Fibroblast of skin of right quadriceps (primary cell): ENCODE measurements at places on chromosomes 2 and 18.

- no peak for DNase-seq
Observed at GRCh38 chr18:40949114-40949950, 1005.7 kb upstream of the PIK3C3 start.

GRCh38 chr2:149800624-149801542, 213.3 kb upstream of the MMADHC start:
- DNase-seq: no peak

DNA sequence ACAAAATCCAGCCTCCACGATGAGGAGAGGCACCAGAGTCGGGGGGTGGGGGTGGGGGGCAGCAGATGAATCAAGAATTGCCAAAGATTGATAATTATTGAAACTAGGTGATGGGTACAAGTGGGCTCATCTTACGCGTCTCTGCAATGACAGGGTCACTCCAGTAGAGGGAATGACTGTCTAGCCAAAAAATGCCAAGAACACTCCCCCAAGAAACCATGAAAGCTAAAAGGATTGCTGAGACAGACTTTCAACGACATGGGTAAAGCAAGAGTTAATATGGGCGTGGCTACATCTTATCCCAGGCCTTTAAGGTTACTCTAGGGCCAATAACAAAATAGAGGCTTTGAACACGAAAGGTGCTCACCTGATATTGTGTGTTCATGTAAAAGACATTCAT, 86.5 kb downstream of the STK39 start:
- DNase-seq: no peak

DNA sequence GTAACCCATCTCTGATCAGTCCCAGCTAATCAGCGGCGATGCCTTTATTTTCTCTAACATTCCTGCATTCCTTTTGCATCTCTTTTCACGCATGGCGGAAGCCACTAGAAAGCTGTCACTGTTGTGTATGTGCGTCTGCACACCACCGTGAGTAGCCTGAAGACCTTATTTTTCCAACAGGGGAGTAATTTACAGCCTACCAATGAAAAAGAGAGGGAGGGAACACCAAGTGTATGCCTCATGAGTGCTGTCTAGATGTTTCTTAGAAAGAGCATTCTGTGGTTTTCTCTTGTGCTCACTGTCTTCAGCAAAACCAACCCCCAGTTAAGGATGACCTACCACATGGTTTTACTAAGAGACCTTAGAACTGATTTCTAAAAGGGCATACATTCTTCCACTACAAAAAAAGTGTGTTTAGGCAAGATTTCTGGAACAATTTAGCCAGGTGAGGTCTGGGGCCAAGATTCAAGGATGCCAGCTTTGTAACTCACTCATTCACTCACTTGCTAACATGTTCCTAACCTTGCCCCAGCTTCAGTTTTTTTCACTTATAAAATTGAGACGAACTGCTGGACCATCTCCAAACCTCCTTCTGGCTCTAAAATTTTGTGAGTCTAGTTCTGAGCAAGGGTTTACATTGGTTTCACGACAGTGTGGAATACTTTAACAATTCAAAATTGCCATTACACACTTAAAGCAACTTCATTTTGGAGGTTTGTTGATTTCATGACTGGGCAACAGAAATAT, 51.4 kb downstream of the BCL2 start:
- peak; percentile 23 for DNase-seq

DNA sequence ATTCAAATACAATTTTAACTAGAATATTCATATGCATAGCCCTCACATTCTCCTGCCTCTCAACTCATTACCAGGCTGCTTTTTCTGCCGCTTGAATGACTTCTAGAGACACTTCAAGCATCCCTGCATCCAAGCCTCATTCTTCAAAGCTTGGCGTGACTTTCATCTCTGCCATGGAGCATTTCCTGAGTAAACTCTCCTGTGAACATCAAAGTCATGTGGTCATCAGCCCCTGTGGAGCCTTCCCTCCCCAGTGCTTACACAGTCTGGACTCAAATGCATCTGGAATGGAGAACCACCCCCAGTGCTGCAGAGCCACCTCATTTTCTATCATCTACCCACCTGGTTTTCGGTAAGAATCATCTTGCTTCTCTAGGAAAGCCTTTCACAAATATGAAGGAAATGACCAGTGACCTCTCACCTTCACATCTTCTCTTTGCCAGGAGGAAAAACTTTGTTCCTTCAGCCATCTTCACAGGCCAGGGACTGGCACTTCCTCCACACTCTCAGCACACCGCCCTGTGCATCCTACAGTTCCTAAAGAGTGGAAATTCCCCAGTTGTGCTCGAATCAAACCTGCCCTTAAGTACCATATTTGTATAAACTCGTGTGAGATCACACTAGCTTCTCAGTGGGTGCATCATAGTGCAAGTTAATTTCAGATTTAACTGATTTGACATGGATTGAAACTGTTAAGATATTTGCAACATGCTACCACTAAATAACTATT, 116.4 kb downstream of the COL6A3 start:
- peak; percentile 30 for DNase-seq

DNA sequence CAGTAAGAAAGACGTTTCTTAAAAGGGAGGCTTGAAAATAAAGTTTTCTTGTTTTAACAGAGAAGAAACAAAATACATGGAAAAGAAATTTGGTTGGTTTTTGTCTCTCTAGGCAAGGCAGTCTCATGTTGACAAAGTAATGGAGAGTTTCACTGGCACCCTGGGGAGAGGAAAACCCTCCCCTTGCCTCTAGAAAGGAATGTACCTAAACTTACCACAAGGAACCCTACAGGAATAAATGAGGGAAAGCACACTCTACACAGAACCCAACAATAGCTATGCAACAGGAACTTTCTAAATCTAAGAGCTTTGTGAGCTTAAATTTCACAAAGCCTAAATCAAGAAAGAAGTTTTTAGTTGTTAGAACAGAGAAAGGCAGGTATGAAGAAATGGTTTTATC, 37.0 kb downstream of the FIGN start:
- peak; percentile 26 for DNase-seq

DNA sequence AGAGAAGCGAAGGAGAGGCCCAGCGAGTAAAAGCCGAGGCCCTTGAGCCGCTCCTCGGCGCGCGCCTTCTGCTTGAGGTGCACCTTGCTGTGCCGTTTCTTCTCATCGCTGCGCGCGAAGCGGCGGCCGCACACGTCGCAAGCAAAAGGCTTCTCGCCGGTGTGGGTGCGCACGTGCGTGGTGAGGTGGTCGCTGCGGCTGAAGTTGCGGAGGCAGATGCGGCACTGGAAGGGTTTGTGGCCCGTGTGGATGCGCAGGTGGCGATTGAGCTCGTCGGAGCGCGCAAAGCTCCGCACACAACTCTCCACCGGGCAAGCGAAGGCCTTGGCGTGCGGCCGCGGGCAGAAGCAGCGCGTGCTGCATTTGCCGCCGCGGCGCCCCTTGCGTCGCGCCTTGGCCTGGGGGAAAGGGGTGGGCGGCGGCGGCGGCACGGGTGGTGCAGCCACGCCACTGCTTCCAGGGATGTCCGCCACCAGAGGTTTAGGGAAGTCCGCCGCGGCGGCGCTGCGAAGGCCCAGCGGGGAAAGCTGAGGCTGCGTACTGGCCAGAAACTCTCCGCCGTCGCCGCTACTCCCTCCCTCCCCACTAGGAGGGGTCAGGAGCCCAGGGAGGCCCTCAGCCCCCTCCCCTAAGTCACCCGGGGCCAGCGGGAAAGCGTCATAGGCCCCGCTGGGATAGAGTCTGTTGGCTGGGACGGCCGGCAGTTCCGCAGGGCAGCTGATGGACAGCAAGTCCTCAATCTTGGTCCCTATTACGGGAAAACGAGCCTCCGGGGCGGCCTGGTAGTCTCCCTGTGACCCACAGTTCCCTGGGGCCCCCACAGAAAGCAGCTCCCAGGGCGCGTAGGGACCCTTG, 1.7 kb downstream of the EGR4 start:
- DNase-seq: no peak

- DNase-seq: no peak
Observed at GRCh38 chr2:143674051-143674450, 544.8 kb downstream of the ARHGAP15 start.

DNA sequence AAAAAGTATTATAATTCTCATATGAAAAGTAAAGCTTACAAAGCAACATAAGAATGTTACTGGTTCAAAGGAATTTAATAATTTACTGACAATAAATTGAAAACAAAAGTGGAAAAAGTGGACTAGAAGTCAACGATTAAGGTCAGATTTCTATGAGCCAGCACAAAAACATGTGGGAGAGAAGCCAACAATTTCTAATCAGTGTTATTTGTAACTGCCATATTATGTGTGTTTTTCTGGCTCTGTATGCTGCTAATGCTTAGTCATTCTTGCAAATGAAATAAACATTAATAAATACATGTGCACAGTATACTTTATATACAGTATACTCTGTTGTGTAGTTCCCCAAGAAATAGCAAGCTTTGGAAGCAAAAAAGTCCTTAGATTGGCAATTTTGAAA, 301.3 kb upstream of the RGPD4 start:
- DNase-seq: peak; percentile 55

GRCh38 chr2:47303341-47304148, 99.4 kb upstream of the MSH2 start:
- no peak for DNase-seq

DNA sequence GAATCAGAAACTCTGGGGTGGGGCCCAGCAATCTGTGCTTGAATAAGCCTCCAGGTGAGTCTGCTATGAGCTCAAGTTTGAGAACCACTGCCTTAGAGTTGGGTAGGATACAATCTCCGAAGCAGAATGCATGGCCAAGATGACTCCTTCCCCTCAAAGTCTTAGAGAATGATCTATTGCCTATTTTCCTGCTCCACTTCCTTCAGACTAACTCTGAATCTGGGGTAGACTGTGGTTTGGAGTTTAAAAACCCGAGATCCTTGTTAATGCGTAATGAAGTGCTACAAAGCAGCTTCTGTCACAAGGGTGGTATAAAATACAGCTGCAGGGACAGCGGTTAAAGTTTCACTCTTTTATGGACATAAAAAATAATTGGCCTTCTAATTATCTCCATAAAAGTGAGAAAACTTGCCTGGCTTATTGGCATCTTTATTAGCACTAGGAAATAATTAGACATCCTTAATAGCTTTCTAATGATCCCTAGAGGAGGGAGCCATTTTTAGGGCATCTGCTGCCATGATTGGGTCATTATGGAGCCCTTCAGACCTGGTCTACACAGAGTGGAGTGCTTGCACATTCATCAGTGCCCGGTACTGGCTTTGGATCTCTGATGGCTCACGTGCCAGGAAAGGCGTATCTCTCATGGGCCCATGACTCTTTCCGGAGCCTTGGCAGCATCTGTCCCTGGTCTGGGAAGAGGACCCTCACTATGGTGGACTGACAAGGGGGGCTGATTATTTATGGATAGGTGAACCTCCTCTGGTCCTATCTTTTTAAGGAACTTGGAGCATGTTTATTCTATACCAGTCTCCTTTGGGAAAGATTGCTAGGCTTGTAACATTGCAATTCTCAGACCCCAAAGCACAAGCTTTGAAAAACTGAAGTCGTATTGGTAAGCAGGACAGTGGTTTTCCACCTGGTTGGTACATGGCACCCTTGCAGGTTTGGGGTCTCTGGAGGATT, 28.2 kb downstream of the SIX2 start:
- no peak for DNase-seq

DNA sequence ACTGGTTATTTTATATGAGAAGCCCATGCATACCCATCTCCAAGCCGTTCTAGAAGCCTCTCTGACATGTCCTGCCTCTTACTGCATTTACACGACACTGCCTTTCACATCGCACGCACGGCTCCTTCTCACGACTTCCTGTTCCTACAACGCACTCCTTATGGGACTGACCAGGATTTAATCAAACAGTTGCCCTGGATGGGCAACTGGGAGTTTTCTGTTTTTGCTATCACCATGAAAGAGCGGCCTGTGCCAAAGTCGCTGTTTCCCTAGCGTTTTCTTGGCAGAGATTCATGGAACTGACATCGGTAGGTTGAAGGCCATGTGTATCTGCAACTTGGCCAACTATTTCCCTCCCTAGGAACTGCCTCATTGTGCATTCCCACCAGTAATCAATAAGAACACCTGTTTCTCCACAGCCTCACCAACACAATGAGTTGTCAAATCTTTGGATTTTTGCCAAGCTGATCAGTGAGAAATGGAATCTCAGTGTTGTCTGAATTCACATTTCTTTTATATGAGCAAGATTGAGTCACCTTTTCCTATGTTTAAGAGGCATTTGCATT, 97.2 kb upstream of the OTOS start:
- peak; percentile 19 for DNase-seq

DNA sequence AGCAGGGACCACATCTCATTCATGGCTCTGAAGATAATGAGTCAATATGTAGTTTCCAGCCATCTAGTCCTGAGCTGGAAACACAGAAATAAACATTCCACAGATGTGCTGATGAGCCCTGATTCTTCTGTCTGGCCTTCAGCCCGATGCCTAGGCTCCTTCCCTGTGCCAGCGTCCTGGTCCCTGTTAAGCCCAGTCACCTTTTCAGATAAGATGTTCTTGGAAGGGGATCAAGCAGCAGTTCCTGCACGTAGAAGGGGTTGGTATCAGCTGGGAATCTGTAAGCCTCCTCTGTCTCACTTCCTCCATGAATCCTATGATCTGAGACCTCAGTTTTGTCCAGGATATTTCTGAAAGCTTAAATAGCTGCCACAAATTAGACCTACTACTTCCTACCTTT, 149.3 kb downstream of the TTC32 start:
- no peak for DNase-seq

DNA sequence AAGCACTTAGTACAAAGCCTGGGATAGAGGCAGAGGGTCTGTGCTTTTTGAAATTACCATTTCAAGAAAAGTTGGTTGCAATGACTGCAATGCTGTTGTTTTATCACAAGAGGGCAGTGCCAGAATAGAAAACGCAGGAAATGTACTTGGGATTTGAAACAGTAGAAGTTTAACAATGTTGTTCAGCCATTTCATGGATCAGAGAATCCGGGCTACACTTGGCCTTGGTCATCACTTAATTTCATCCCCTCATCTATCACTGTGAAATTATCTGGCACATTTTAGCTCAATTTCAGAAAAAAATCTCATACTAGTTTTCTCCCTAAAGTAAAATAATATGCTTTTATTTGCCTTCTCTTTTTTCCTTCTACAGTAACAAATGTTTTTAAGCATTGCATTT, 70.8 kb downstream of the RAPGEF4 start:
- peak; percentile 62 for DNase-seq

DNA sequence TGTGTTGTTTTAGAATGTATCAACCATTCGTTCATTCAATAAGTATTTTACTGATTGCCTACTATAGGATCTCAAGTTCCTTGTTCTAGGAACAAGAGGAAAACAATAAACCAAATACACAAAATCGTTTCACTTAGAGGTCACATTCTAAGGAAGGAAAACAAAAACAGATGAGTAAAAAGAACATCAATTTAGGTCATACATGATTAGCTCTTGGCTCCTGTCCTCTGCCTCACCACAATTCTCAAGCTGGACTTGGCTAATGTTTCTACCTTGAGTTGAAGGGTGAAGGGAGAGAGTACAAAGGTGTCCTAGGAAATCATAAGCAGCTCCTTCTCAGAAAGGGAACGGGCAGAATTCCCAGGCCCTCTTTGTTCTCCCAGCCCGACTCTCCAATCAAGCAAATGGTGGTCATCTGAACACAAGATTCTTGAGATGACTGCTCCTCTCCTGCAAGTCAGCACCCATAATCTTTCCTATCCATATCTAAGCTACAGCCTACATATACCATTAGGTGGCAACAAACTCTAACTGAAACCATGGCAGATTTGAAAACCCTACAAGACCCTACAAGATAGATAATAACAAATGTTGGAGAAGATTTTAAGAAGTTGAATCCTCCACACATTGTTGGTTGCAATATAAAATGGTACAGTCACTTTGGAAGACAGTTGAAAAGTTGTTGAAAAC, 76.0 kb downstream of the CBLN2 start:
- DNase-seq: no peak

- peak; percentile 33 for DNase-seq
Observed at GRCh38 chr2:236167297-236168109, 683 bp downstream of the GBX2 start.
